ENCODE measurements at places on chromosomes 16 and 17. TPM values are rescaled to one million over a fixed set of nuclear protein-coding genes. Genes with fewer than 3 reads are reported as not detected.

- DNase-seq = no peak
These were observed 21.9 kb downstream of the ELAC2 start for GRCh38 chr17:12995896-12996295.

DNA sequence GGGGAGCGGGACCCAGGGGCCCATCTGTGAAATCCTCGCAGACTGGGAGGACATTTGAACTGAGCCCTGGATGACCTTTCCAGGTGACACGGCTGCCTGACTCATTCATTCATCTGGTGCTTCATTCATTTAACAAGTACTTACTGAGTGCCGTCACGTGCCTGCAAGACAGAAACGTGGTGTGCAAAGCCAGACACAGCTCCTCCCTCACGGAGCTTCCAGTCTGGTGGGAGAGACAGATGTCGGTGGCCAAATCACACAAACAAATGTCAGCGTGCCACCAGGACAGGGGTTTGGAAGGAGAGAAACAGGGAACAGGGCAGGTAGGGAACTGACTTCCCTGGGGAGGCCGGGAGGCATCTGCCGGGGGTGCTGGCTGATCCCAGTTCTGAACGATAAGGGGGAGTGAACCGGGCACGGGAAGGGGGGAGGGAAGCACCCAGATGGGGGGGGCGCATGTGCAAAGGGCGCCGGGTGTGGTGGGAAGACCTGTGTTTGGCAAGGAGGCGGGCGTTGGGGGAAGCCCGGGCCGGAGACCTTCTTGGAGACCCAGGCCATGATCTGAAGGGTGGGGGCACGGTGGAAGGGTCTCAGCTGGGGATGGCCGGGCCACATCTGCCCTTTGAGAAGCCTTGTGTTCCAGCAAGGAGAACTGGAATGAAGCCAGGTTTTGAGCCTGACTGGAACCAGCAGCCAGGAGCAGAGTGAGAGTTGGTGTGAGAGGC lies 93.6 kb upstream of the CIBAR2 start:
- no peak for DNase-seq

DNA sequence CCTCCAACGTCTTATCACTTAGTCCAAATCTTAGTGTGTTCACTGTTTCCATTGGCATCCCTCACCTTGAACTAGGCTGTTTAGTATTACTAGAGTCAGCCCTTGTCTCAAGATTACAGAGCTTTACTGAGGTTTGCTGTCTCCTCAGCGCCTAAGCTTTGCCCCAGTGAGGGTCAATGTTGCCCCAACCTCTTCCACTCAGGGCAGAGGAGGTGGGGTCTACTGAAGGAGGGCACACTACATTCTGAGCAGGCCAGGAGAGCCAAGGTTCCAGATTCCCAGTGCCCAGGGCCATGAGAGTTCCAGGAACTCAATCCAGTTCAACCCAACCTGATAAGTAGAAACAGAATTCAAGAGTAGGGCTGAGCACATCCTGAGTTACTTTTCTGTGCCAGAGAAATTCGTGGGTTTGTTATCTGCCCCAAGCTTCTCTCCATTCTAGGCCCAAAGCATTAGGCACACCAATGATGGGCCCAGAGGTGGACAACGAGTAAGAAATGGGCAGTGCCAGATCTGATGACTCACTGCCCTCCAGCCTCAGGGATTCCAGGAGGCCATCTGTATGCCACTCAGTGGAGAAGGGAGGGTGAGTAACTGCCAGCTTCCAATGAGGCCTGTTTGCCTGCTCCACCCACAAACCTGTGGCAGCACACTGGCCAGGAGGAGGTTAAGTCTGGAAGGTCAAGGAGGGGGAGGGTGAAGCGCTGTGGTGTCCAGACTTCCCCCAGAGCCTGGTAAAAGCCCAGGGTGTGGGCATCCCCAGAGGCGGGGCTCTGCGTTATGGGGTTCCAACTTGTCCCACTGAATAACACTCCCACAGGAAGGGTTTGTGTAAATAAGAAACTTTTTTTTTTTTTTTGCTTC lies 8.2 kb downstream of the TUBG2 start:
- peak; percentile 57 for DNase-seq

Gene CHST5
- total RNA-seq = 105 TPM

DNA sequence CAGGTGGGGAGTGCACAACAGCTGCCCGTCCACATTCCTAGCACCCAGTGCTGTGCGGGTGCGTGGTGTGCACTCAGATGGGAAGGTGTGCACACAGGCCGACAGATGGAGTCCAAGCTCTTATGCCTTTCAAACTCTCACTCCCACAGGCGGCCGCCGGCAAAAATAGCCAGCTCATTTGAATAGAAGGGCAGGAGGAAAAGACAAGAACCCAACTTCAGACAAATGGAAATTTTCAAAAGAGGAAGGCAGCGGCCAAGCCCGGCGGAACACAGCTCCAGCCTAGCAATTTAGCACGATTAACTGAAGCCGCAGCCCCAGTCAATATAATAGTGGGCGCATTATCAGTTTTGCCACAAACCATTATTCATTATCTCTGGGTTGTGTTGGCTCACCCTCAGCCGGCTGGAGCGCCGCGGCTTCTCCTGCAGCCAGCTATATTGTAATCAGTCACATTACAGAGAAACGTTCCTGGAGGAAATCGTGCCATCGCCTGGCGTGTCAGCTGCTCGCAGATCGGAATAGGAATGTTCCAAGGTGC lies 103.9 kb upstream of the SEC14L1 start:
- DNase-seq = no peak

DNA sequence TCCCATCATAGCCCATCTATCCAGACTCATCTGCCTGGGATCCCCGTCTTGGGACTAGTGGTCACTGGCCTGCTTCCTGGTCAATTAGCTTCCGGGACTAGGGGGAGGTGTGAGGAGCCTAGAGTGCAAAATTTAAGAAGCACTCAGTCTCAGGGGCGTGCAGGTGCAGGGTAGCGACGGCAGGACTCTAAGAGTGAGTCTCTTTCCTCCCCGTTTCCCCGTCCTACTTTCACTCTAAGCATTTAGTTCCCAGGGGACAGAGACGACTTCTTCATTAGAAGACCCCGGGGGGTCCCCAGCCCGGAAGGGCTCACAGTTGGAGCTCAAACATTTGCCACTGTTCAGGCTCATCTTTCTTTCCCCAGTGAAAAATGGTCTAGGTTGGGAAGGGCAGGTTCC lies 677 bp upstream of the ZNHIT3 start:
- no peak for DNase-seq

GRCh38 chr17:80913928-80914821 lies 77.5 kb upstream of the CHMP6 start:
- DNase-seq = peak; percentile 50

- peak; percentile 27 for DNase-seq
These were observed 83.4 kb downstream of the HIC1 start for GRCh38 chr17:2138318-2138717.

- DNase-seq = no peak
These were observed 223.1 kb downstream of the SEC14L1 start for GRCh38 chr17:77363821-77364361.

DNA sequence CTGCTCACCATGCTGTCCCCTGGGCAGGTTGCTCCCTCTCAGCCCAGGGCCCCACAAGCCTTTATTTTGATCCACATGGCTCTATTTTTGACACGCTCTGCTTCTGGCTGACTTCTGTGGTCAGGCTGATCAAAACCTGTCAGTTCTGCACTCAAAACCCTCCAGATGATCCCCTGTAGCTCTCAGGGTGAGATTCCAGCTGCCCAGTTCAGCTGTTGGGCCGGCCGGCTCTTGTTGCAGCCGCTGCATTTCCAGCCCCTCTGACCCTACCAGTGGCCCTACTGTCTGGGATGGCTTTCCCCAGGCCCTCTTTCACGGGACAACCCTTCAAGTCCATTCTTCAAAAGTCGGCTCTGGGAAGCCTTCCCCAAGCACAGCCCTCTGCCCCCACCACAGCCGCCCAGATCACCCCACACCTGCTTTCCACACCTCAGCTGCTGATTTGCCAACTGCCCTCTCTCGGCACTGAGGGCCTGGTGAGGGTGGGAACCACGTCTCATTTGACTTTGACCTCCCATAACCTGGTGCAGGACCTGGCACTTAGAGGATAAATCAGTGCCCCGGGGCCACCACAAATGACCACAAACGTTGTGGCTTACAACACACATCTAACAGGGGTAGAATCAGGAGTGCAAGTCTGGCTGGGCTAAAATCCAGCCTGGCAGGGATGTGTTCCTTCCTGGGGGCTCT lies 16.3 kb upstream of the CACNG4 start:
- DNase-seq = no peak

Gene GNAO1
- 8.3 TPM for total RNA-seq

DNA sequence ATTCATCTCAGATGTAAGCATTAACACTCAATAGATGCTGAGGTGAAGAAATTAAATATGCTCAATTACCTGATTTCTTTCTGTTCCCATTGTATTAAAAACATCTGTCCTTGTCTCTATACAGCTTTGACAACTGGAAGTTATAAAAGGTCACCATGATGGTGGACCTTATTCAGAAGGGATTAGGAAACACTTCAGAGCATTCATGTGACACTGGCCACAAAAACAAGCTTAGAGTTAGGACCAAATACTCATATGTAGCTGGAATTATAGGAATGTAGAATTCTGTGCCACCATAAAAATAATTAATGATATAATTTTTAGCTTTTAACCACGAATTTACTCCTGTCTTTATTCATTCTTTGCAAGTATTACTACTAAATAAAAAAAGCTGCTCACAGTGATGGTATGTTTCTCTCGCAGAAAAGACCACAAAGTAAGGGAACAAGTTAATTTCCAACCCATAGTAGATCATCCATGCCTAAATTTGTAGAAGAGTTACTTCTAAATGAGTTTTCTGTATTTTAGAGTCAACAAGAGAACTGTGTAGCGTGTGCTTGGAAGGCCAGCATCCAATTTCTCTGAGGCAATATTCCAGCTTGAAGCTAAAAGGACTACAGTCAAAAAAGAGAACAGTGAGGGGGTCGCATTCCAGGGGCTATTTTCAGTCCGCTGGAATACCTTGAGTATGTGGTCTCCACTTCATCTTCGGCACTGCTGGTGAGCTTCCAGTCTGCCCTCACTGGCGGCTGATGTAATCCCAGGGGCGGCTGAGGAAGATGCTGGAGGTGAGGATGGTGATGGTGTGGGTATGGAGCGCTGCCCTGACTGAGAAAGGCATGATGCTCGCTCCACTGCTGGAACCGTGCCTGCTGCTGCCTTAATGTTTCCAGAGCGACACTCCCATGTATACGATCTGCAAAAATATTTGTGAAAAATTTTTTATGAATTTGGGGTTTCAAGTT lies 63.7 kb downstream of the CACNG1 start:
- DNase-seq = no peak

- DNase-seq = no peak
These were observed 423.7 kb downstream of the TOX3 start for GRCh38 chr16:52123061-52123839.

Gene SEZ6
- 0.31 TPM for total RNA-seq

GRCh38 chr16:12535535-12536411 lies 267.9 kb downstream of the CPPED1 start:
- no peak for DNase-seq

Gene CLEC18C
- total RNA-seq = 0.70 TPM

GRCh38 chr16:1631931-1632637 lies 19.9 kb downstream of the CRAMP1 start:
- DNase-seq = no peak

DNA sequence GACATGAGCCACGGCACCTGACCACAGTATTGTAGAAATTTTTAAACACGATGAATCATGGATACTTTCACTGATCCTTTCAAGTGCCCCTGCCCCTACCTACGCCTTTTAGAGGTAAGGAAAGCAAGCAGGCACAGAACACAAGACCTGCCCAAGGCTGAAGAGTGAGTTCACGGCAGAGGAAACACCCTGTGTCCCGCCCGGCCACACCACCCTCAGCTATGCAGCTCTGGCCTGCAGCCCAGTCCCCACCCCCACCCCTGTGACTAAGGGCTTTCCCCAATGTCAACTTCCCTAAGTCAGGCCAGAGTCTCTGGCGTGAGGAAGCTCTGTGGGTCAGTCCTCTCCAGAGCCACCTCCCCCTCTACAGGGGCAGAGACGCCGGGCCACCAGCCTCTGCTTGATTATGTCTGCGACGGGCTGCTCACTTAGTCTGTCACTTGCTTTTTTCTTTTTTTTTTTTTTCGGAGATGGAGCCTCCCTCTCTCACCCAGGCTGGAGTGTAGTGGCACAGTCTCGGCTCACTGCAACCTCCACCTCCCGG lies 8.4 kb downstream of the SLC16A5 start:
- peak; percentile 90 for DNase-seq

DNA sequence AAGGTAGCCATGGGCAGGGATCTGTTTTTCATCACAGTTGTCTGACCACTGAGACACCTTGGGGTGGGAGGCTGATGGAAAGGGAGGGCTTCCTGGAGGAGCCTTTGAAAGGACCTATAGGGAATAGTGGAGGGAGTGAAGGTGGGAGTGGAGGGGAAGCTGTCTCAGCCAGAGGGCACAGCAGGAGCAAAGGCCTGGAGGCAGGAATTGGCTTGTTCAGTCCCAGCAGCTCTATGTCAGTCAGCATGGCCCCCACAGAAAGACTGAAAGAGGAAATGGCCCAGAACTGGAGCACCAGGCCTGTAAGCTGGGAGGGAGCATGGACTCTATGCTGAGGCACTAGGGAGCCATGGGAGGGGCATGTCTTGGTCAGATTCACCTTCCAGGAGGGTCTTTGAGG lies 12.8 kb upstream of the CBFB start:
- peak; percentile 9 for DNase-seq

Gene TBC1D3D
- total RNA-seq = 0.84 TPM

GRCh38 chr16:73214825-73215677 lies 167.1 kb upstream of the ZFHX3 start:
- DNase-seq = no peak

- DNase-seq = no peak
These were observed 6.9 kb upstream of the C16orf78 start for GRCh38 chr16:49366669-49367068.

Gene GCSH
- 18.3 TPM for total RNA-seq

DNA sequence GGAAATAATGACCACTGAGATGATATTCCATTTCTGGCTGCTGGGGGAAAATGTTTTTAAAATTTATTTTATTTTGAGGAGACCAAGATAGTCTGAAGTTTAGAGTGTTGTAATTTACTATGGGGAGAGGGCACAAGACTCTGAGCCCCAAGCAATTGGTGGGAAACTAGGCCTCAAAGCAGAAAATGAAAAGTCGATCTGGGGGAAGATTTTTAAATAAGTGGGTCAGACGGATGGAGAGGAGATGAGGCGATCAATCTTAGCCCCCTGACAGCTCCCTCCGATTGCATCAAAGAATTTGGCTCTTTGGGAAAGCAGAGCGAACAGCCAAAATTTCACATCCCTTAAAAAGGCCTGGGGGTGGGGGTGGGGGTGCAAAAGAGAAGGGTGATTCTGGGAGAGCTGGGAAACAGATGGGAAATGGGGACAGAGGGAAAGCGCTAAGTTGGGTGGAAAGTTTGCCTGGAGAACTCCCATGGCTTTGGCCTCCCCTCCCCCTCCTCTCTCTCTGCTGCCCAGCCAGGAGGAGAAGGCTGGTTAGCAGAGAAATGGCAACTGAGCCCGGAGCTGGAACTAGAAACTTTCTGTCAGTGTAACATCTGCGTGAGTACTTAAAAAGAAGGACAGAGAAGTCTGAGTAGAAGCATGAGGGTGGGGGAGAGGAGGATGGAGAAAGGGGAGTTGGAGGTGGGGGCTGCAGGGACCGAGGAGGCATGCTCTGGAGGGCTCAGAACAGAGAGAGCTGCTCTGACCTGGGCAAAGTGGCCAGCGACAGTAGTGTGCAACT lies 1.4 kb upstream of the HOXB2 start:
- DNase-seq = no peak

Gene PPP1R27
- not detected for total RNA-seq

Gene RRAD
- 11.6 TPM for total RNA-seq

Data from mucosa of descending colon (tissue), 3 donors.